Globus pallidus (tissue), 1 donor: ENCODE measurements at places on chromosomes 1 and 21.

GRCh38 chr1:218495931-218496330, 150.8 kb downstream of the TGFB2 start:
- DNase-seq, result no peak

DNA sequence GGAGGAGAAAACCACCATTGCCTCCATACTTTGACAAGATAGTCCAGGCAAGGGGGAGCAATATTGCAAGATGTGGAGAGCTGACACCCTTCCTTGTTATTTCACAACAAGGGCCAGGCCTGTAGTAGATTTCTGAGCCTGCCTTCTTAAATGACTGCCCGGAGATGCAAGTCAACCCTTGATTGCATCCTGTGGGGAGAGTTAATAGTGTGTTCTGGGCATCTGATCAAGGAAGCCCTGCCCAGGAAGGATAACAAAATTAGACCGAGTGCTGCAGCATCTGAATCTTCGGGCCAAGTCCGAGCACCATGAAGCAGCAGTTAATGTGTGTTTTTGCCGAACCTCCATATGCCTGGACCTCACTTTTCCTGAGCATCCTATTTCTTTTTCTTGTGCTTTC, 382.3 kb downstream of the PRDM2 start:
- no peak for DNase-seq

- no peak for DNase-seq
Measured at GRCh38 chr21:38917043-38917774, 111.5 kb downstream of the ETS2 start.

GRCh38 chr1:207034208-207034607, 1.7 kb upstream of the C1orf116 start:
- DNase-seq, result no peak

GRCh38 chr1:200281201-200281835, 128.5 kb downstream of the ZNF281 start:
- no peak for DNase-seq

- DNase-seq, result no peak
Measured at GRCh38 chr1:213110349-213111300, 59.6 kb downstream of the RPS6KC1 start.

DNA sequence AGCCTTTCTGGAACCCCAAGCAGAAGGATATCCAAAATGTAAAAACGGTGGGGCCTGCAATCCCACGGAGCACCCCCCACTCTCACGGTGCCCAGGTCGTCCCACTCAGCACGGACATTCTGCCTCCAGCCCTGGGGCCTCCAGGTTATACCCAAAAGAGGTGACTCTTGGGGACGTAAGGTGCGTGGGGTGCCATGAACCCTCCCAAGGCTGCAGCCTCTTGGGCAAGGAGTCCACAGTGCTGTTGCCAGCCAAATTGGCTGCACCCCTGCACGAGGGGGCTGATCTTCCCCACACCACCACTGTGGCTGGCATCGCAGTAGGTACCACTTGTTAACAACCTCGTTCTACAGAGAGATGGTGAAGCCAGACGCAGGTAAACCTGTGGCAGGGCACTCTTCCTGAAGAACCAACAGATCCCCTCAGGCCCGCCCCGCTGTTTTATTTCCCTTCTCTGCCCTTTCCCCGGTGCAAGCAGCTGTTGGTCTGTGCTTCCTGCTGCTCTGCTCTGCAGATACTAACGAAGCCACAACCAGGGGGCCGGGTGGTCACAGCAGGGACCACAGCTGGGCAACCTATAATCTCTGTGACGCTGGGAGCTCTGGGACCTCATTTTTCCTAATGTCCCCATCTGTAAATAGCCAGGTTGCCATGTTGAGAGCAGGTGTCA, 8.7 kb downstream of the TFF3 start:
- DNase-seq, result no peak

DNA sequence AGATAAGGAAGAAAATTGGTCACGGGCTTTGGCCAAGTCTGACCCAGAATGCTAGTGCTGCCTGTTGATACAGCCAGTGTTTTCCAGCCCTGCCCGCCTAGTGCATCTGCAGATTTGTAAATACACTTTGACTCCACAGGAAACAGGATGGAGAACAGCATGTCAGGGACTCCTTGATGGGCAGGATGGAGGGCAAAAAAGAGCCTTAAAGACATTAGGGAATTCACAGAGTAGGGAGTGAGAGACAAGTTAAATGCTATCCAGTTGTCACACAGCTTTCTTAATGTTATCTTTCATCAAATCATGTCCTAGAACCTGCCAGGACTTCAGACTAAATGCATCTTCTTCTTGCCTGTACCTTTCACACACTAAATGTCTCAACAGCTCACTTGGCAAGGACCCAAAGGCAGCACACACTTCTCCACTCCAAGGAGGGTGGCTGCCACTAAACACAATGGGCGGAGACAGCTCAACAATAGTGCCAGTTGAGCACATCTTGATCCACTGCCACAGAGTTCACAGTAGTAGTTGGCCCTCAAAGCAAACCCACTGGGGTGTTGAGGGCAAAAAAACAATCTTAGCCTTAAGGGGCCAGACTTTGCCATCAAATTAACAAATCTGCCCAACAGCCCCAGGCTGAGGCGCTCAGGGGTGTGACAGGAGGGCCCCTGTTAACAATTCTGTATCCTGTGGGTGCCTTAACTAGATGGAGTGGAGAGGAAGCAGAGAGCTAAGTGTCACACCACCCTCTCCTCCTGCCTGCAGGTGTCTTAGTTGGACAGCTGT, 2.7 kb downstream of the HIVEP3 start:
- peak; percentile 55 for DNase-seq

- DNase-seq, result no peak
Measured at GRCh38 chr1:223726380-223727001, 14.2 kb downstream of the CAPN2 start.

DNA sequence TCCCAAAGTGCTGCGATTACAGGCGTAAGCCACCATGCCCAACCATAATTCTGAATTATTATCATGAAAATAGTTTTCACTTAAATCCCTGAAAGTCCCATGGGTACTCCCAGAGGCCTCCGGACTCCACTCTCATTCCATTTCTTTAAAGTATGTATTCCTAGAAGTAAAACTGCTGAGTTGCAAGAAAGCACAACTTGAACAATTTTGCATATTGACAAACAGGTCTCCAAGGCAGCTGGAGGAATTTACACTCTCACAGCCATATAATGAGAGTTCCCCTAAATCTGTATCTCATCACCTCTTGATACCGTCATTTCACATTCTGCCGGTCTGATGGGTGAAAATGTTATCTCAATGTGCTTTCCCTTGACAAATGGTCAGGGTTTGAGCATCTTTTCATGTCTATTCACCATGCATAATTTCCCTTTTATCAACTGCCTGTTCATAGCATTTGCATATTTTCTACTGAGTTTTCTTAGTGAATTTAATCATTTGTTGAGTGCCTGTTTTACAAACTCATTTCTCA, 129.4 kb downstream of the SMYD3 start:
- no peak for DNase-seq

- DNase-seq, result no peak
Measured at GRCh38 chr1:5267603-5268235, 613.3 kb downstream of the AJAP1 start.

DNA sequence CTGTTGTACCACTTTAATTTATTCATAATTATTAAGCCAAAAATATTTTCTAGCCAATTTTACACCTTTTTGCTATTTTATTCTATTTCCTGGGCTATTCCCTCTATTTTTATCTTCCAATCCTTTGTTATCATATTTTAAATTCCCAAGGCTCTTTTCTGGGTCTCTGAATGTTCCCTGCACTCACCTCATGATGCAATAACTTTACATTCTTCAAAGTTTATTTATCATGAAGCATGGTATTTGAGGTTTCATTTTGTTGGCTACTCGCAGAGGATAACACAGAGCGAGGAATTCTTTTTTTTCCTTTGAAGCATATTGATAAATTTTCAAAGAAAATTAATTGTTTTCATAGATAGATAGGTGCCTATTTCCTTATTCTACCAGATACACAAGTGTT, 489.8 kb upstream of the TMPRSS15 start:
- no peak for DNase-seq

DNA sequence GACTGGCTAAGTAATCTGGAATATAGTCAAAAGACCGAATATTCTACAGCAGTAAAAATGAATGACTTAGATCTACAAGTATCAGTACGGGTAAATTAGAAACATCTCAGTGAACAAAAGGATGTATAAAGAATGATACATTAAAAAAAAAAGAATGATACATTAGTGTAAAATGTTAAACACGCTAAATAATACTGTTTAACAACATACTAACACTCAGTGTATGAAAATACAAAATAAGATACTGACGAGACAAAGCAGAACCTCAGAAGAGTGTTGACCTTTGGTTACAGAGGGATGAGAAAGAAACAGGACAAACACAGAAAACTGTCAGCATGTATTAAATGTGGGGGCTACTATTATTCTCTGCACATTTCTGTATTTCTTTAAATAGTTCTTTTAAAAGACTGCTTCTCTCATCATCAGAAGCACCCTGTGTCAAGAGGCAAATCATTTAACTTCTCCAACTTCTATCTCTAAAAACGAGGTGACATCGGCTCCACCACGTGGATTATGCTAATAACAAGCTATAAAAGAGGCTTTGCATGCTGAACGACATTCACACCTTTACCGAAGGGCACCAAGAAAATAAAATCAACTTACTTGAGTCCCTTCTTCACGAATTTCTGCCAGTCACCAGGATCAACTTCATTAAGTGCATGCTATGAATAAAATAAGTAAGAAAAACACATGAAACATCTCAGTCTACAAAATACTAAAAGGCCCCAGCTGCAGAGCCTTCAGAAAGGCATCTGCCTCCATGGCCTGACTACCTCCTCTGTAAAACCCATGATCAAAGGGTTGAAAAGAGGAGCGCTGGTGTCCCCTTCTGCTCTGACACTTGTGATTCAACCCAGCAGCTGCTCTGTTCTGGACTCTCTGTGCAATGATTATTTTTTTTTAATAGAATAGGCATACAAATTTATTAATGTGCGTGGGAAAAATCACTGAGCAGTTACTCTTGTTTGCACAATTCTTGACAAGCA, 42.5 kb downstream of the MRAP start:
- DNase-seq, result peak; percentile 57

GRCh38 chr1:60257531-60257930, 184.0 kb upstream of the C1orf87 start:
- DNase-seq, result no peak

DNA sequence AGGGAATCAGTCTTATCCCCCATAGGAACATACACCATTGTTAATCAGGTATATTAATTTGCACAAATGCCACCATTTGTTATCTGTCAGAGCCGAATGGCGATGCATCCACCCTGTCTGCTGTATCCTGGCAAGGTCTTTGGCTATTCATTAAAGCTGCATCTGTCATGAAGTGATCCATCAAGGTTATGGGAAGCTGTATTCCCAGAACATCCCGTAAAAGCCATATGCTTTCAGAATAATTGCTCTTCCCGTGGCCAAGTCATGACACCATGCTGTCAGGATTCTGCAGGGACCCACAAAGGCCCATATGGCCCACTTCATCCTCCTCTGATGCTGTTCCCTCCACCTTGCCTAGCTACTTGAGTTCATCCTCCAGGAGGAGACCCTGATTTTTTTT, 103.9 kb downstream of the RAVER2 start:
- DNase-seq, result no peak

- DNase-seq, result no peak
Measured at GRCh38 chr1:35558374-35559316, 1.0 kb downstream of the NCDN start.

- DNase-seq, result no peak
Measured at GRCh38 chr1:116772648-116773045, 18.4 kb downstream of the CD2 start.

DNA sequence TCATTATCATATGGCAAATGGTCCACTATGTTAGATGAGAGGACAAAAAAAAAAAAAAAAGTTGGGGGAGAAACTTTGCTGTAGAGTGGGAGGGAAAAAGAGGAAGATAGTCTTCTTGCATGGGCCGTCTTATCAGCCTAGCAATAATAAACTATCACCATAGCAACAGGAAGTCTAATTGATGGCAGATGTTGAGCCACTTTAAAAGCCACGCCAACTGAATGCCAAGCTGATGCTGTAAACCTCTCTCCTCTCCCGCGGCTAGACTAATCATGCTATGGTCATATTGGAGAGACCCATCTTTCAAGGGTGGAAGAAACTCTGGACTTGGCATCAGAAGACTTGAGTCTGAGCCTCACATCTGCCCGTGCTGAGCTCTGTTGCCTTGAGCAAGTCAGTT, 122.2 kb upstream of the HOOK1 start:
- no peak for DNase-seq

DNA sequence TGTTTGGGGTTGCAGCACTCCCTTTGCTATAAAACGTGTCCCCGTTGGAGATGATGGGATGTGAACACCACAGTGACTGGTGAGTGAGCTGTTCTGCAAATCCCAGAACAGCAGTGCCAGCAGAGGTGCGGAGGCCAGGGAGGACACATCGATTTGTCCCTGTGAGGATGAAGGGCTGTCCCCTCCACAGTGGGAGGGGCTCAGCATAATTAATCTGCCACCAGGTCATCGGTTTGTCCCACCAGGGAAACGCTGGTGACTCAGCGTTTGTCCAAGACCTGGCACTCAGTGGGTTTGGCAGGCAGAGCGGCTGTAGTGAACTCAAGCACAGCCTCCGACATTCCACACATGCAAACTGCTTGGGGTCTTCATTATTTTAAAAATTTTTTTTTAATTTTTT, 22.8 kb upstream of the PDE9A start:
- no peak for DNase-seq

DNA sequence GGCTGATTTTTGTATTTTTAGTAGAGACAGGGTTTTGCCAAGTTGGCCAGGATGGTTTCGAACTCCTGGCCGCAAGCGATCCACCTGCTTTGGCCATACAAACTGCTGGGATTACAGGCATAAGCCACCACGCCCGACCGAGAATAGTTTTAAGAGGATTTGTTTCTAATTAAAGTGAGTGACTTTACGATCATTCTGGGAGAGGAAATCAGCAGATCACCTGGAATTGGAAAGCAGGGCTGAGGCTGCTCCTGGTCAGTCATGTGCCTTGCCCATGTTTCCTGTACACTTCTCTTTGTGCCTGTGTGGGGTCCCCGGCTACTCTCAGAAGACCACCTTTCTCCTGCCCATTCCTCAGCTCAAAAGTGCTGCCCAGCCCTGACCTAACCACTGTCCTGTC, 33.9 kb downstream of the ZBTB8B start:
- DNase-seq, result no peak

- DNase-seq, result no peak
Measured at GRCh38 chr21:16620786-16621320, 891.1 kb downstream of the USP25 start.
